GM12891 (cell line): ENCODE measurements at places on chromosomes 7 and 10.

DNA sequence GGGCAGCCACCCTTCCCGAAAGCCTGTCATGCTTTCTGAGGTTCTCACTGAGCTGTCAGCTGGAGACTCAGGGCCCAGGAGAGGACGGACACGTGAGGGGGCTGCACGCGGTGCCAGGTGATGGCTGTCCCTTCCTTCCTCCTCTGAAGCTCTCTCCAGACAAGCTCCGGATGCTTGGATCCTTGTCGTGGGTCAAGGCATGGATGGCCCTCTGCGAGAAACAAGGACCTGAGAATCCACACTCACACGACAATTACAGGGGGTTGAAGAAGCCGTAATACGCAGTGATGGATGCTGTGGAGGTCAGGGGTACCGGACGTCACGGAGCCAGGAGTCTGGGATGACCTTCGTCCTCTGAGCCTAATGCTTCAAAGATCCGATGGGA is 170.3 kb downstream of the USP6NL start:
- no peak for DNase-seq

DNA sequence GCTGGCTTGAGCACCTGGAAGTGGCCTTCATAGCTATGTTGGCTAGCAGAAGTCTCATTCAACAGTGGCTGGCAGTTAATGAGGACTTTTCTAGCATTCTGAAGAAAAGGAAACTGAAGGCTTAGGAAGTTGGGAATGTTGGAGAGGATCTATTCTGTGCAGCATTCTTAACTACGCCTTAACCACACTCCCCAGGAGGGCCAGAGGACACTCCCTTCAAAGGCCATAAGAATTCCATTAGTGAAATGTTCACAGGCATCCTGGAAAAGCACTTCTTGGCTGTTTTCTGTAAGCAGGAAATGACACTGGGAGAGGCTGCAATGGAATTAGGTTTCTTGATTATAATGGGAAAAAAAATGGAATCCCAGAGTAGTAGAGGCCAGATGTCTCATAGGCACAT is 188.9 kb downstream of the ARHGAP12 start:
- no peak for DNase-seq

- DNase-seq, result peak; percentile 64
These were observed 372 bp upstream of the TMEM130 start for GRCh38 chr7:98870121-98870651.

DNA sequence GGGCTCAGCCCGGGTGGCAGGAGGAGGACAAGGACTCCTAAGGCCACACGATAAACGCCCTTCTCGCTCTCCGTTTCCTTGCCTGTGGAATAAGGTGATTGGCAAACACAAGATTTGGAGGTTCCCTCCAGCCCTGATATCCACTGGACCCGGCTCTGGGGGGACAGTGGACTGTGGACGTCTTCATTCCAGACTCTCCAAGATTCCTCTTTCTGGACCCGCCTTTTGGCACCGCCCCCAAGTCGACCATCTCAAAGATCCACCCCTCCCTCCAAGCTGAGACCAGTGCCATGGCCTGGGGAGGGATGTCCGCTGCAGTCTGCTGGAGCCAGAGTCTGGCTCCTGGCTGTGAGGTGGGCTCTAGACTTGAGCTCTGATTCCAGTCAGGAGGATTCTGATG is 23.6 kb downstream of the ZNF783 start:
- DNase-seq, result no peak

- no peak for DNase-seq
These were observed 959.4 kb downstream of the PCDH15 start for GRCh38 chr10:53841483-53842145.

DNA sequence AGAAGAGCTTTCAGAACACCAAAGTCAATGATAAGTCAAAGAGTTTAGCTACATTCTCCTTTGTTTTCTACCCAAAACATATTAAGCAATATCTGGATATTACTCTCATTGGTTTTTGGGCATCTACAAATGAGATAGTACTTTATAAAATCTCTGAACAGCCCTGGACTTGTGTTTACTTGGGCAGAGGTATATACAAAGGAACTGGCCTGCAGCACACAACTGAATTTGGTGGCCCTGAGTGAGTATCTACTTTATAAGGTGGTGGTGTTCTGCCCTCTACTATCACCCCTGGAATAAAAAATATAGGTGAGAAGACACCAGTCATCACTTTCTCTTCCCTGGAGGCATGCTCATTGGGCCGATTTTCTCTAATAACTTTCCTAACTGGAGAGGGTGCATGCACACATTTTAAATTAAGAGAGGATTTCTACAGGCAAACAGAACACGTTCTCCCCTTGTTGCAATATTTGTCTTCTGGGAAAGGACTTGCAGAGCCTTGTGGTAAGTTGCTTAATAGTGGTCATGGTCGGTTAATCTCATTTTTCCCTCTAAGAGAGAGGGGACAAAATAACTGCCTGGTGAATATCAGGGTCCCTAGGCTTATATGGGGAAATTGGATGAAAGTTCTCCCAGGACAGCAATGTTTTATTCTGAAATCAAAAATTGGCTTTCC is 41.1 kb downstream of the OTUD1 start:
- DNase-seq, result no peak

DNA sequence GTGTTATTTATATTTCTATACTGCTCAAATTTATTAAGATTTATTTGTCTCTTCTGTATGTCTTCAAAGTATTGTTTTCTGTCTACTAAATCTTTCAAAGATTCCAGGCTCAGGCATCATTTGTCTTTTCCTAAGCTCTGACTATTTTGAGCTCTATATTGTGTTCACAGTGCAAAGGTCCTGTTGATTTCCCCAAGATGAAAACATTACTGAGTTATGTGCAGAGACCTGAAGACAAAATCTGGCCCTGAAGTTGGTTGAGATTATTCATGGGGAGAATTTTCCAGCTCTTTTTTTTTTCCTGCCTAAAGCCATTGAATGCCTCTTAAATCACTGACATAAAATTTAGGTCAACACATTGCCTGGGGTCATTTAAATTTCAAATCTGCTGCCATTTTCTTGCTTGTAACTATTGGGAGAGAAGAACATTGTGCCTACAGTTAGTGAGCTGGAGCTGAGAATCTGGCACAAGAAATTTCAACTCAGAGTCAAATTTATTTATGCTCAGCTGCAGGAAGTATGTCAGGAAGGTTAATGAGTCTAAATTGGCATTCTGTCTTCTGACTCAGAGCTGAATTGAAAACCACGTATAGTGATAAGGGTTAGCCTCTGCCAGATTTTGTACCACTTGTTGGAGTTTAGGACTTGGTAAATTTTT is 31.6 kb downstream of the CSTF2T start:
- DNase-seq, result no peak

- DNase-seq, result no peak
These were observed 141.7 kb downstream of the SEC23IP start for GRCh38 chr10:120034236-120034635.

DNA sequence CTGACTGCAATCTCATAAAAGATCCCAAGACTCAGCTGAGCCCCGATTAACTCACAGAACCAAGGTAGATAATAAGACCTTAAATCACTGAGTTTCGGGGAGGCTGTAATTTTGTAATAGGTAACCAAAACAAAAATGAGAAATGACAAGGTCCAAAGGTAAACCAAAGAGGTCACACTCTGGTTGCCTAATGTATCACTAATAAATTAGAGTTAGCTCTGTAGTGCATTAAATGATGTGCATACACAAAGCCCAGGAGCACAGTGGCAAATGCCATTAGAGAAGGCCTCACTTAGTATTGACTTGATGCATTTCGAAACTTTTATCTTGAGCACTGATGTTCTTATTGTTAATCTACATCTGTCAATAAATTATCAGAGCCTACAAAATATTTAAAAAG is 237.7 kb upstream of the CCDC6 start:
- DNase-seq, result no peak

GRCh38 chr7:144513334-144513733 is 109.8 kb upstream of the NOBOX start:
- no peak for DNase-seq

GRCh38 chr10:95655571-95656290 is 780 bp downstream of the ALDH18A1 start:
- DNase-seq, result no peak

DNA sequence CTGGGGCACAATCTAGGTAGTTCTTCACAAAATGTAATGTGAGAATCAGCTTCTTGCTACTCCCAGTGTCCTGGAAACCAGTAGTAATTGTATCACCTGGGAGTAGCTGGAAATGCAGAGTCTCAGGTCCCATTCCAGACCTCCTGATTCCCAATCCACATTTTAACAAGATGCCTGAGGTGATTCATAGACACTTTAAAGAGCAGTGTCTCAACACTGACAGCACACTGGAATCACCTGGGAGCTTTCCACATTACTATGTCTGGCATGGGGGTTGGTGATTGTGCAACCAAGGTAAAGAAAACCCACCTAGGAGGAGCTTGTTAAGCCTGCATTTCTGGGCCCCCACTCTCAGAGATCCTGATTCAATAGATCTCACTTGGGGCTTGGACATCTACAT is 11.1 kb downstream of the DPY19L1 start:
- DNase-seq, result no peak

DNA sequence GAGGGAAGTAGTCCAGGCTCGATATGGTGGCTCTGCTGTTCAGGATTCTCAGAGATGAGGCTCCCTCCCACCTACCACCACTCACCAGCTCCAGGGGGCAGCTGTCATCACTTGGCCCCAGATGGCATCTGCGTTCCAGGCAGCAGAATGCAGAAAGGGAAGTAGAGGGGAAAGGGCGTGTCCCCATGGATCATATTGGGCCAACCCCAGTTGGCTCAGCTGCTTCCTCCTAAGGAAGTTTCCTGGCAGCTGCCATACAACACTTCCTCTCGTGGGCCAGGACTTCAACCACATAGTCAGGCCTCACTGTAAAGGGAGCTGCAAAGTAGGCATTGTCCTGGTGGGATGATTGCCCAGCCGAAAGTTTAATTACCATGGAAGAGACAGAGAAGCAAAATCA is 1.6 kb upstream of the TEX36 start:
- no peak for DNase-seq
